Mammary epithelial cell (primary cell): ENCODE measurements at places on chromosomes 11 and 22.

GRCh38 chr22:38244106-38244505, 28.7 kb downstream of the TMEM184B start:
- DNase-seq, result peak; percentile 29

DNA sequence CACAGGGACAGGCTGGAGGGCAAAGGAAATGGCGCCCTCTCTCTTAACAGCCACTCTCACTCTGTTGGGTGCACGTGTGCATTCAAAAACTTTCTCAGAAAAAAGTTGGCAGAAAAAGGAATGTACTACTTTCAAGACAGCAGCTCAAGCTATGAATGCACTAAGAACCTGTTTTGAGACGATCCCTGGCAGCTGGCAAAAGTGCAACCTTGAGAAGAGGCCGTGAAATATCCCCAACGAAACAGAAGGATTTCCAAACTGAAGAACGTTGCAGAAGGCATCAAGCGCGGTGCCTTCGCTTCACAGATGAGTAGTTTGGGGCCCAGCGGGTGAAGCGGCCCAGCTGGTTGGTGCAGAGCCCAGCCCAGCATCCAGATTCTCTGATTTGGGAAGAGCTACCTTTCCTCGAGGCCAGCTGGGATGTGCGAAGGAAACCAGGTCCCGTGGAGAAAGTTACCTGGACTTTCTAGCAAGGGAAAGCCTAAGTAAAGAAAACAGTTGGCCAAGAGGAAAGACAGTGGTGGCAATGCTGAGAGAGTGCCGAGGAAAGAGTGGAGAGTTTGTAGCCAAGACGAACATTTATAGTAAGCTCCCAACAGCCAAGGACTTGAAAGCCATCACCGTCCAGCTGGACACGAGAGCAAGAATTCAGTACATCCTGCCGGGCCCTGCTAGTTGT, 16.3 kb downstream of the IFT27 start:
- no peak for DNase-seq

GRCh38 chr22:33920197-33920540, at the start of gene LARGE1:
Gene LARGE1, minus strand, starts transcription at chr22:33920476.
- DNase-seq, result peak; percentile 32

GRCh38 chr22:17155941-17156340, 3.1 kb downstream of the HDHD5 start:
- no peak for DNase-seq

- no peak for DNase-seq
These were observed 62.9 kb downstream of the LRP5 start for GRCh38 chr11:68375337-68375736.

DNA sequence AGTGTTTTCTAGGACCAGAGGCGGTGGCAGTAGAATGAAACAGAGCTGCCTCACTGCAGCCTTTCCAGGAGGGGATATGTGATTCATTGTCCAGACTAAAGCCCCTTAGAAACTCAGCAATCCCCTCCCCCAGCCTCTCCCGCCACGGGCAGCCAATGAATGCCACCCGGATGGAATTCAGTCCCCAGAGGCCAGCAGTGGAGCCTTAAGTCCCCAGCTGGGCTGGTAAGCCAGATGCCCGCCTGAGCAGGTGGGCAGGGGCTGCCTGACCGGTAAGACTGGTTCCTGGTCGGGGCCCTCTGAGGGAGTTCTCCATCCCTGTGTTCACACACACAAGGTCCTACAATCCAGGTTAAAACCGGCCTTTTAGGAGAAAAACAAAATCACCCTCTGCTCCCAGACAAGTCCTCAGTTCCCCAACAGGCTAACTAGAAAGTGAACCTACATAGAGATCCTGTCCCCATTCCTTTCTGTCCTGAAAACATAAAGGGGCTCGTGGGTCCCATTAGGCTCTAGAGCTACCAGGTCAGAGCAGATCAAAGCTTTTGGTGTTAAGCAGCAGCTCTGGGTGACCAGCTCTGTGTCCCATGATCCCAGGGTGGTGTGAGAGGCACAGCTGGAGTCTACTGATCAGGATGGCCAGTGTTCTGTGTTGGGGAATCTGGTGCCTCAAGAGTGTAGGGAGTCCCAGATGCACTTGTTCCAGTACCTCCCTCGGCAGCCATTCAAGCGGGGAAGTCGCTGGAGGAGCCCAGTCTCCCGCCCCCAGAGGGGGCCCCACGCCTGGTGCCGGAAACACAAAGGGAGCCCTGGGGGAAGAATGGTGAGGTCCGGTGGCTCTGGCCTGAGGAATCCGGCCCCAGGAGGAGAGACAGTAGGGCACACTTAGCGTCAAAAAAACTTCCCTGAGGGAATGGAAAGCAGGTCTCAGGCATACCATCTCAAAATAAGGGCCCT, 2.6 kb downstream of the PATZ1 start:
- DNase-seq, result peak; percentile 45

DNA sequence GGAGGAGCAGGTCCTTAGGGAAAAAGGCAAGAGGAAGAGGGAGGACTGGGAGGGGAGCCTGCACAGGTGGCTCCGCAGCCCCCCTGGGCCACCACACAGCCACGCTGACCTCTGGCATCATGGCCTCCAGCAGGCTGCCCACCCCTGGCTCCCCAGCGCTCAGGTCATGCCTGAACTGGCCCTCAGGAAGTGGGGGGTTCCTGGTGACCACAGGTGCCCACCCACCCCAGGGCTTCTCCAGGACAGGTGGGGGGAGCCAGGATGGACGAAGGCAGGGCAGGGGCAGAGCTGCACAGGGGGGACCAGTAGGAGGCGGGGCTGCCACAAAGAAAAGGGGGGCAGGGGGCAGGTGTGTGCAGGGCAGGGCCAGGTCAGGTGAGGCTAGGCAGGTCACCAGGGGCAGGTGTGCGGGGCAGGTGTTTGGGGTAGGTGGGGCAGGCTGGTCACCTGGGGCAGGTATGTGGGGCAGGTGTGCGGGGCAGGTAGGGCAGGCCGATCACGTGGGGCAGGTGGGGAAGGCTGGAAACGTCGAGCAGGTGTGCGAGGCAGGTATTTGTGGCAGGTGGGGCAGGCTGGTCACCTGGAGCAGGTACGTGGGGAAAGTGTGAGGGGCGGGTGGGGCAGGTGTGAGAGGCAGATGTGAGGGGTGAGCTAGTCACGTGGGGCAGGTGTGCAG, 997 bp downstream of the DEAF1 start:
- DNase-seq, result no peak

- no peak for DNase-seq
These were observed 4.3 kb upstream of the MARK2 start for GRCh38 chr11:63834535-63835157.

DNA sequence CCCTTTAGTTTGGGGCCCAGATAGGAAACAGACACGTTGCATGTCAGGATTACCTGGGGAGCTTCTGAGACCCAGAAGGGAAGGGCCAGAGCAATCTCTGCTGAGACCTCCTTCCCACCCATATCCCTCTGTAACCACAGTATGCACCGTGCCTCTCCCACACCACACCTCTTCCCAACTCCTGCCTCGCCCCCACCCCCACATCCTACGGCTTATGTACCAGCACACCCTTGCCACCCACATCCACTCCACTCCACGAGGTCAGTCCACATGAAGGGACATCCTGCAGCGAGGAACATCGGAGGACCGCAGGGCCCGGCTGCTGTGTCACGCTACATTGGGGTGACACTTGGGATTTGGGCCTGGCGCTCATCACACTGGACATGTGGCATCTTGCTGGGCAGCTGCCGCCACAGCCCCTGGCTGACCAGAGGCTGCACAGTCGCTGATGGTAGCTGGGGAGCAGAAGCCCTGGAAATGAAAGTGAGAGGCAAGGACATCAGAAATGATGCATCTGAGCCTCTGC, 118.3 kb upstream of the LMO1 start:
- no peak for DNase-seq

DNA sequence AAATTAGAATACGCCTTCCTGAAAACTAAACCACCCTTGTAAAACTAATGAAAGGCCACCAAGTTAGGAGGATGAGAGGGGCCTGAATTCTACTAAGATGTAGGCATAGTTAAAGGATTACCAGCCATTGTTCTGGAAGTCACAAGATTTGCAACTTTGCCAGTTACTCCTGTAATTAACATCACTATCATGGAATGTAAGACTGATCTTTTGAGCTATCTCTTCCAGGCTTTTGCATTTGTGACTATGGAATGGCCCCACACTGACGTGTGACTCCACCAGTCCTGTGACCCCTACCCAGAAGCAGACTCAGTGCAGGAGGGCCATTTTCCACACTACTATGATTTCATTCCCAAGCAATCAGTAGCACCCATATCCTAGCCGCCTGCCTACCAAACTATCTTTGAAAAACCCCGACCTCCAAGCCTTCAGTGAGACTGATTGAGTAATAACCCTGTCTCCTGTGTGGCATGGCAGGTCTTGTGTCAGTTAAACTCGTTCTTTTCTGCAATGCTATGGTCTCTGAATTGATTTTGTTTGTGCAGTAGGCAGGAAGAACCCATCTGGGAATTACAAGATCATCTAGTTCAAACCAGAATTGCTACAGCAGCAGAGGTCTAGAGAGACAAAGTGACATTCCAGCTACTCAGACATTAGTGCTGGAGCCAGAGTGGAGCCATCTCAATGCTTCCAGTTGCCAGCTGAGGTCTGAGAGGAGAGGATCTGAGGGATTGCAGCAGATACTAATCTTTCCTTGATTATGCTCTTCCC, 1.9 kb upstream of the CTSF start:
- DNase-seq, result no peak

DNA sequence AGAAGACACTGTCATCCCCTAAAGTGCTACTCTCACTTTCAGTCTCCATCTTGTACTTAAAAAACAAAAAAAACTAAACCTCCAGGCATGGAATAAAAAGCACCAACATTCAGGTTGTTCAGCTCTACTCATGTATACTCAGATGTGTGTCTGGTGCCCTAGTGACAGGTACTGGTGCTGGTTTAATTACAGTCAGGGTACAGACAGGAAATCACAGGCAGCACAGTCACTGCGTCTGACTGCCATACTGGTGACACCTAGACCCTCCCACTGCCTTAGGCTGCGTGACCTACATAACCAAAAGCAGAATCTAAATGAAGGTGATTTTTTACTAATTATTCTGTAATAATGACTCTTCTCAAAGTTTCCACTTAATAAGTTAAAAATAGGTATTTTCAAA, at the start of gene ARHGAP32:
Gene ARHGAP32 (minus strand): TSS at position 176 of the 400 bp plus-strand sequence. CDS start 127 bp downstream, at position 49.
- peak; percentile 56 for DNase-seq

DNA sequence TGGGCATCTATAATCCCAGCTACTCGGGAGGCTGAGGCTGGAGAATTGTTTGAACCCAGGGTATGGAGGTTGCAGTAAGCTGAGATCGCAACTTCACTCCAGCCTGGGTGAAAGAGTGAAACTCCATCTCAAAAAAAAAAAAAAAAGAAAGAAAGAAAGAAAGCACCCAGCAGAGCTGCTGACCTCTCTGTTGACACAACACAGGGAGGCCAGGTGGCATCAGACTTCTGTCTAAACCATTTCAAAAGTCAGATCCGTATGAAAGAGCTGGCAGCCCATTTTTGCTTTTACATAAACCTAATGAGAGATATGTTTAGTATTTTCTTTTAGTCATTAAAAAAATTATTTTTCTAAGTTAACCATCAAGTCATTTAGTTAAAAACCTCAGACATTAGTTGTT, 64.4 kb upstream of the RRM1 start:
- DNase-seq, result no peak

- DNase-seq, result no peak
These were observed 312.3 kb downstream of the FAT3 start for GRCh38 chr11:92536883-92537282.

DNA sequence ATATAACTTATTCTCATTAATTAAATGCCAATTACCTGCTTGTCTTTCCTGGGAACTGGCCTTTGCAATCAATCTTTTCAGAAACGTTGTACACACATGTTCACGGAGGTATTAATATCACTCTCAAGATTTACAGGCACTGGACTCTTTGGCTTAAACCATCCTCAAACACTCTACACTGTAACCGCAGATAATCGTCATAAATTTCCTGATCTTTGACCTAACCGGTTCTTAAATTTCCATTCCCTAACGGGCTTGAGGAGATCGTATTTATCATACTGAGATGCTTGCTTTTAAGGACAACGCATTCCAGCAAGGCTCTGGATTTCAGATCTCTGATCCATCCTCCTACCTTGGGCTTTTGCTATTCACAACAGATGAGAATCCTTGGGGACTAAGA, 72.8 kb downstream of the ARL14EP start:
- no peak for DNase-seq

DNA sequence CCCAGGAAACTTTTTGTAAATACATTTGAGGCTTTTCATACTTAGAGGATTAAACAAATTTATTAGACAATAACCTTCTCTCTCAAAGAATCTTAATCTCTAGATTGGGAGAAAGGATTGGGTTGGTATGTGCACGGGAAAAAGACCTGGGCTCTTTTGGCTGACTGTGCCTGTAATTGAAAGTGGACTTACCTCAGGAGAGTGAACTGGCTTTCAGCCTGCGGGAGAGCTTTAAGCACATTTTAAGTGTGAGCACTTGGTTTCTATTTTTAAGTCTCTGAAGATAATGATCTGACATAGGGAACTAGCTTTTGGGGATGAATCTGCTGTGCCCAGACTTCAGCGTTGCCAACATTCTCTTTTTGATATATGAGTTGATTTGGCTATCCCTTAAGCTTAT, 35.8 kb downstream of the UVRAG start:
- no peak for DNase-seq

- DNase-seq, result no peak
These were observed 111.3 kb upstream of the MTMR2 start for GRCh38 chr11:96035031-96035739.

- DNase-seq, result no peak
These were observed 4.5 kb downstream of the OR5B21 start for GRCh38 chr11:58503361-58503856.

- DNase-seq, result no peak
These were observed 11.5 kb upstream of the TRIM68 start for GRCh38 chr11:4619514-4619913.

DNA sequence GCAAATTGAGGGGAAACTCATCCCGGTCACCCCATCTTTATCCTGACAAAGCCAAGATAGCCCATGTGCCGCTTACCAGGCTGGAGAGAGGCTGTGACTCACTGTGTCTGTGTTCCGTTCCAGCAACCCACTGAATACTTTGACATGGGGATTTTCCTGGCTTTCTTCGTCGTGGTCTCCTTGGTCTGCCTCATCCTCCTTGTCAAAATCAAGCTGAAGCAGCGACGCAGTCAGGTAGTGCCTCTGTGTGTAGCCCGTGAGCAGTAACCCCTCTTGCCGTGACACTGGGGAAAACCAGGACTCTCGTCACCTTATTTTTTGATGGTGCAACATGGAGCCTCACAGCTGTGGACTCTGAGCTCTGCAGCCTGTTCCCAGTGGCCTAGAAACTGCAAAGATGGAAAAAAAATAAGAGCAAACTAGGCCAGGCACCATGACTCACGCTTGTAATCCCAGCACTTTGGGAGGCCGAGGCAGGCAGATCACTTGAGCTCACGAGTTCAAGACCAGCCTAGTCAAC, 16.9 kb downstream of the C22orf31 start:
- peak; percentile 28 for DNase-seq
